ENCODE measurements at places on chromosomes 12 and 14.
A peak's percentile ranks its signal among the peaks of the same experiment; 100 is the strongest.

DNA sequence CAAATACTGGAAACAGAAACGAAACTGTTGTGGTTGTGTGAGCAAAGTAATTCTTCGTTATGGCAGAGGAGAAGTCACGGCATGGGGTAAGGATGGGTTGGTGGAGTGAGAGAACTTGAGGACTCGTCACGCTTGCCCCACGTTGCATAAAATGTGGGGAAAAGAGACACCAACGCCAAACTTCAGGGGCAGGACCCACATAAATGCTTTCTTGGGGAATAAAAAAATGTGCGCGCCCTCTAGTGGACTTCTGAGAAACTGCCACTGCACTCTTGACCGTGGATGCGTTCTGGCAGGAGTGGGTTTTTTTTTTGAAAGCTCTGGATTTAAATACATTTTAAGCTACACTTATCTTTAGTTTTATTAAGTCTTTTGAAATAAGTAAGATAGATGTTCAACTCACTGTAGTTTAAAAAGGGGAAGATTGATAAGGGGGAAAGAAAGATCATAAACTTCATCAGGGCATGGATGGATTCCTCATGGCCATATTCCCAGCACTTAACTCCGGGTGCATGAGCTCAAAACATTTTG, 4.1 kb upstream of the IGF1 start:
- H3K4me1 ChIP-seq: no peaks in the 10 kb centered on the region
- H3K36me3 ChIP-seq: no peaks in the 10 kb centered on the region
- peak; percentile 37 for DNase-seq

- H3K4me1 ChIP-seq: peaks cover 2% of the 10 kb centered on the region
- H3K36me3 ChIP-seq: no peaks in the 10 kb centered on the region
- H3K27ac ChIP-seq: no peak overlapping the region
- H3K4me3 ChIP-seq: no peak overlapping the region
- no peaks in the 10 kb centered on the region for H3K27me3 ChIP-seq
- DNase-seq: no peak
These were observed 7.2 kb downstream of the EEA1 start for GRCh38 chr12:92921877-92922276.

GRCh38 chr12:108308395-108309085, 30.6 kb downstream of the CMKLR1 start:
- H3K27ac ChIP-seq: no peak overlapping the region
- no peaks in the 10 kb centered on the region for H3K36me3 ChIP-seq
- no peak overlapping the region for H3K4me3 ChIP-seq

DNA sequence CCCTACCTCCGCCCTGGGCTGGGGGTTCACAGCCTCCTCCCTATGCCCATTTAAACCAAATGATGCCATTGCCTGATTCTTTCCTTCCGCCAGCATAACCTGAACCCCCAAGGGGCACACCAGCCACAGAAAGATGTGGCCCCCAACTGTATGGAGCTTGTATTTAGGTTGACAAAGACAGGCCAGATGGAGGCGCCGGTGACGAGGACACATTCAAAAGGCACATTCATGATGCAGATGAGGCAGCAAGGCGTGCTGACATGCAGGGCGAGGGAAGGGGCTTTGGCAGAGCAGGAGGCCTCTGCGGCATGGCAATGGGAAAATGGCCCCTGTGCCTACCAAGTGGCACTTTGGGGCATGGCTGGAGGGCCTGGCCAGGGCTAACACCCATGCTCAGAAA, 112.2 kb downstream of the RFLNA start:
- H3K36me3 ChIP-seq: peaks cover 43% of the 10 kb centered on the region
- DNase-seq: no peak
- H3K4me3 ChIP-seq: no peak overlapping the region
- H3K4me1 ChIP-seq: no peaks in the 10 kb centered on the region
- H3K27ac ChIP-seq: no peak overlapping the region

DNA sequence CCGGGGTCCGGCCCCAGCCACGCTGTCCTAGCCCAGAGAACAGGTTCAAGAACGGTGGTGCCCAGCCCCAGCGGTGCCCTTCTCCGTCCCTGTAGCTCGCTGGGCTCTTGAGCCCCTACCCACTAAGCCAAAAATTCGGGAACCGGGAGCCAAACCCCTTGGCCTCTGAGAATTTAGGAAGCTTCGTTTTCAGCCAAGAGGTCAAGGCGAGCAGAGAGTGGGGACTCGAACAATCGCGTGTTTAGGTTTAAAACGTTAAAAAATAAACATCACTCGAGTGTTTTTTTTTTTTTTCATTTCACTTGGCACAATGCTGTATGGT, 6.2 kb downstream of the SIX1 start:
- H3K4me3 ChIP-seq: no peak overlapping the region
- peaks cover 3% of the 10 kb centered on the region for H3K4me1 ChIP-seq
- DNase-seq: no peak
- H3K27me3 ChIP-seq: peaks cover 66% of the 10 kb centered on the region

- peak; percentile 39 for DNase-seq
- H3K27ac ChIP-seq: no peak overlapping the region
- no peak overlapping the region for H3K4me3 ChIP-seq
- no peaks in the 10 kb centered on the region for H3K27me3 ChIP-seq
- H3K36me3 ChIP-seq: no peaks in the 10 kb centered on the region
These were observed 37.4 kb downstream of the HSPB8 start for GRCh38 chr12:119216084-119216483.

DNA sequence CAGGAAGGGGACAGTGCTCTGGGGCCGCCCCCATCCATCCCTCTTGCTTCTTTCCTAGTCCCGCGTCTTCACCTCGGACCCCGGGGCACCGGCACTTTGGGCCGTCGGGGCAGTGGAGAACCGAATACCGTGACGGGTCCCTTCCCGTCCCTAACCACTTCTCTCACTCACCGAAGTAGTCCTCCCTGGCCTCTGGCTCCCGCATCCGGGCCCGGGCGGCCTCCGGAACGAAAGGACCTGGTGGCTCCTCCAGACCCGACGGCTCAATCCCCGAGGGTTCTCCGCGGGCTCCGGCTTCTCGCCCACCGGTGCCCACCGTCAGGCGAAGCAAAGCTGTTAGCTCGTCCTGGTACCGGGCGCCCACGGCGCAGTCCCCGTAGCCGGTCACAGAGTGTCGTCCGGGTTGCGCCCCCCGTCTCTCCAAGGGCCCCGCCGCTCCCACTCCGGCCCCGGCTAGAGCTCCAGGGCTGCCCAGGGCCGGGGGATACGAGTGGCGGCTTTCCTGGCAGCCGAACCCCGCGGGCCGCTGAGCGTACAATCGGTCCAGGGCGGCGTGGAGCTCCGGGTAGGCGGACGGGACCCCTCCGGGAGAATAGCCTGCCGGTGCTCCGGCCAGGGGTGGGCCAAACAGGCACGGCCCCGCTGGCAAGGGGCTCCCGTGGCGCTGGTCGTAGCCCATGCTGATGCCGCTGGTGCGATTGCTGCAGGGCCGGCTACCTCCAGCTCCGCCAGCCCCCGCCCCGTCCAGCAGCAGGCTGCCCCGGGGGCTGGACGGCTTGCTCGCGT, 1.1 kb downstream of the AJUBA start:
- peak overlapping the region; percentile 93 for H3K4me3 ChIP-seq
- peaks cover 33% of the 10 kb centered on the region for H3K4me1 ChIP-seq
- DNase-seq: peak; percentile 31
- no peaks in the 10 kb centered on the region for H3K27me3 ChIP-seq
- peaks cover 7% of the 10 kb centered on the region for H3K36me3 ChIP-seq
- peak overlapping the region; percentile 86 for H3K27ac ChIP-seq

DNA sequence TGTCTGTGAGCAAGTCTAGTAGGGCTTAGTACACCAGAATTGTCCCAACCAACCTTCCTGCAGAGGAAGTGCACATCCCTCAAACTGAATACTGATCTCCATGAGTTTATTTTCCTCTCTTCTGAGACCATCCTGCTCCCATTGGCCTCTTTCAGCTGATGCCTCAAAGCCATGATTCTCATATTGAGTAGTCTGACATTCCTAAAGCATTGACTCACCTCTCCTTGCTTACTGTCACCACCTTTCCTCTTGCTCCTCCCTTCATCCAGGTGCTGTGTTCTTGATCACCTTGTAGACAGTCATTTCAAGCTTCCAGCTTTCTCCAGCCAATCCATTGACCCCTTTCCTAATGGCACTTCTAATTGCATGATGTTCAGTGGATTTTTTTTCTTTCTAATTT, 583.7 kb upstream of the USP15 start:
- H3K4me1 ChIP-seq: no peaks in the 10 kb centered on the region
- no peak overlapping the region for H3K4me3 ChIP-seq
- no peak for DNase-seq
- H3K27me3 ChIP-seq: no peaks in the 10 kb centered on the region

- no peaks in the 10 kb centered on the region for H3K4me1 ChIP-seq
- no peak overlapping the region for H3K27ac ChIP-seq
- H3K4me3 ChIP-seq: no peak overlapping the region
These were observed 99.9 kb downstream of the PHETA1 start for GRCh38 chr12:111268738-111269572.

- H3K27ac ChIP-seq: no peak overlapping the region
- H3K27me3 ChIP-seq: no peaks in the 10 kb centered on the region
- H3K36me3 ChIP-seq: no peaks in the 10 kb centered on the region
- H3K4me1 ChIP-seq: no peaks in the 10 kb centered on the region
These were observed 53.3 kb downstream of the KIF21A start for GRCh38 chr12:39389399-39390150.

DNA sequence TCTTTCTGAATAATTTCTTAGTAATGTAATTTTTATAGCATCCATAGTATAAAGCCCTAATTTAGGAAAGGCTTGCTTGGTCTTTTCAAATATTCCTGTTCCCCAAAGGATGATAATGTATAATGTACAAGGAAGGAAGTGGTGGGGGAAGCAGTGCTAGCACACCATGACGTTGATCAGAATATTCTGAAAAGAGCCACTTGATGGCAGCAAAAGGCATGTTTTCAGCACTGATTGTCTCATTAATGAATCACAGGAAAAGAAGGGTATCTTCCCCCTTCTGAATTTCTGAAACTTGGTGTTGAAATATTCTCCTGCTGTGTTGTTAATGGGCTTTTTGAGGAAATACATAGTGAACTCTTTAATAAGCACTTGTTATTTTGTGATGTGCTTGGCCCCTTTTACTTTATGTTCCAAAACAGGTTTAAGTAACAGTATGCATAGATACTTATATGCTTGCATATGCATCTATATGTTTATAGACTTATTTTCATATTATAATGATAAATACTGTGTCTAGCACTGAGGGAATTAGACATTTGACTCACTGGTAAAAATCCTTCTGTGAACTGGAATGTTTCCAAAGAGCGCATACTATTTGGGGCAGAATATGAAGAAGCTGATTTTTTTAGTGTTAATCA, 122.0 kb downstream of the TMEM117 start:
- no peaks in the 10 kb centered on the region for H3K36me3 ChIP-seq
- H3K4me1 ChIP-seq: no peaks in the 10 kb centered on the region
- no peak overlapping the region for H3K4me3 ChIP-seq
- no peaks in the 10 kb centered on the region for H3K27me3 ChIP-seq
- no peak overlapping the region for H3K27ac ChIP-seq
- peak; percentile 7 for DNase-seq

DNA sequence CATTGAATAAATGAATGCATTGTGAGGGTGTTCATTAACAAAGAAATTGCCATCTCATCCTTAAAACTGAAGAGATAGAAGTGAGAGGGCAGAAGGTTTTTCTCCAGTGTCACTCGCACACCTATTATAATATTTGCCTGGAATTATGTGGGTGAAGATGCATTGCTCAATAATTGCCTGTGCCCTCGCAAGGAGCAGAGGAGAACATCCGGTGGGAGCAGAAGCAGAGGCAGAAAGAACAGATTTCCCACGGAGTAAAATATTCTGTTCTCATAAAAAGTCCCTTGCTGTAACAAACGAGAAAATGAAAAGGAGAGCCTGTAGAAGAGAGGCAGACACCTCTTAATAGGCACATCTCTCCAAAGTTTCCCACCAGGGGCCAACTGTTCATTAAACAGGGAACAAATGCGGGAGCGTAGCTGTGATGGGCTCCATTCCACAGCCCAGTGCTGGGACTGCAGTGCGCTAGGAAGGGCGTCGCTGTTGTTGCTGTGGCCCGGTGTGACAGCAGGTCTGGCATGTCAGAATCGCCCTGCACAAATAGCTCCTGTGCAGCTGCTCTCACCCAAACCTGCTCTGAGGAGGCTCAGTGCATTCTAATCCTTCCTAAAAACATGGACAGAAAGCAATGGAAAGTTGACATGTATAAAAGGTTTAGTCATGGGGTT, 359.8 kb downstream of the APAF1 start:
- no peak for DNase-seq
- no peaks in the 10 kb centered on the region for H3K36me3 ChIP-seq
- no peaks in the 10 kb centered on the region for H3K27me3 ChIP-seq

DNA sequence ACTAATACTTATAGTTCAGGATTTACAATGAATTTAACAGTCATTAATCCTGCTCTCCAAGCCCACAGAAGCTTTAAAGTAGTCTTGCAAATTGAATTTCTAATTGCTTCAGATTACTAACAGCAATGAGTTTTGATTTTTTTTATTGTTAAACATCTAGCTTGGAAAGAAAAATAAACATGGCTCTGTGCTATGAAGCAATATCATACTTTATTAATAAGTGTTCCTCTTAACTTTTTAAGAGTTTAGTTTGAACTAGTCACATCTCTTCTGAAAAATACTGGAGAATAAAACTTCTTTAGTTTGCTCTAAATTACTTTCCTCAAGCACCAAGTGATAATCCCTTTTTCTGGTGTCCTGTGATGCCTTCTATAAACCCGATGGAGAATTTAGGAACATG, 250.2 kb downstream of the TRHDE start:
- no peak overlapping the region for H3K4me3 ChIP-seq
- no peak overlapping the region for H3K27ac ChIP-seq
- no peak for DNase-seq
- no peaks in the 10 kb centered on the region for H3K36me3 ChIP-seq

GRCh38 chr12:25996677-25997076, 38.2 kb downstream of the RASSF8 start:
- no peak overlapping the region for H3K27ac ChIP-seq
- no peak overlapping the region for H3K4me3 ChIP-seq
- no peaks in the 10 kb centered on the region for H3K36me3 ChIP-seq
- H3K4me1 ChIP-seq: no peaks in the 10 kb centered on the region
- H3K27me3 ChIP-seq: no peaks in the 10 kb centered on the region

GRCh38 chr14:104955396-104955770, 22.8 kb downstream of the AHNAK2 start:
- no peak for DNase-seq
- no peaks in the 10 kb centered on the region for H3K27me3 ChIP-seq
- no peak overlapping the region for H3K4me3 ChIP-seq
- no peak overlapping the region for H3K27ac ChIP-seq

DNA sequence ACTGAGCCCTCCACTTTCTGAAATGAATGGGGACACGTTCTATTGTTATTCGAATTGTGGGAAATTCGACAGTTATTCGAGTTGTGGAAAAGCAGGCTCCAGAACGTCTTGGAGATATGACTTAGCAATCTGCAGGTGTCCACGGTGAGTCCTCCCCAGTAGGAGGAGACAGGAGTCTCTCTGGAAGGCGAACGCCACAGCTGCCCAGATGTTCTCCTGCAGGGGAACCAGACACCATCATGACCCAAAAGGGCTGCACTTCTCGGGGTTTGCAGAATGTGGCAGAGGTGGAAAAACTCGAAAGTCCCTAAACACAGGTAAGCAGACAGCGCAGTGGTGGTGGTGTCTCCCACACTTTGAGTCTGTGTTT, 363.6 kb upstream of the SFSWAP start:
- DNase-seq: no peak
- peaks cover 3% of the 10 kb centered on the region for H3K4me1 ChIP-seq
- H3K27me3 ChIP-seq: no peaks in the 10 kb centered on the region
- H3K36me3 ChIP-seq: no peaks in the 10 kb centered on the region
- H3K4me3 ChIP-seq: no peak overlapping the region
